ENCODE measurements at places on chromosomes 3 and 15. TPM values are rescaled to one million over a fixed set of nuclear protein-coding genes. Genes with fewer than 3 reads are reported as not detected.

The ST3GAL6 gene
- total RNA-seq: 3.0 TPM

The CCDC71 gene
- total RNA-seq: 13.8 TPM

The CLSTN2 gene
- total RNA-seq: 0.82 TPM

The TMIE gene
- not detected for total RNA-seq

The RHOV gene
- under 0.01 TPM for total RNA-seq

The BHLHE40 gene
- 8.7 TPM for total RNA-seq

The MEX3B gene
- 2.6 TPM for total RNA-seq

The RAP2B gene
- 38.8 TPM for total RNA-seq

The CELSR3 gene
- 0.45 TPM for total RNA-seq

The SERPINI2 gene
- total RNA-seq: not detected

The EHHADH gene
- total RNA-seq: 3.2 TPM

The GHRL gene
- total RNA-seq: not detected

The PLA2G4D gene
- not detected for total RNA-seq

The SLC9A9 gene
- total RNA-seq: 26.1 TPM

The SCN5A gene
- total RNA-seq: 0.08 TPM

The NMNAT3 gene
- total RNA-seq: 0.23 TPM

The CPNE9 gene
- total RNA-seq: not detected

The SI gene
- not detected for total RNA-seq

The SLC6A1 gene
- total RNA-seq: under 0.01 TPM

The CCDC39 gene
- total RNA-seq: not detected

The TAGLN3 gene
- total RNA-seq: 0.38 TPM

The RBPMS2 gene
- total RNA-seq: not detected

The MAPK6 gene
- 24.8 TPM for total RNA-seq

The ADAMTSL3 gene
- 0.75 TPM for total RNA-seq

The TMEM207 gene
- not detected for total RNA-seq

The DHFR2 gene
- 4.2 TPM for total RNA-seq

The OR5K2 gene
- total RNA-seq: not detected

The AP3S2 gene
- 41.8 TPM for total RNA-seq

The CCDC13 gene
- total RNA-seq: 0.23 TPM

The GOLGA6L4 gene
- total RNA-seq: 0.83 TPM

The CSPG4 gene
- 13.8 TPM for total RNA-seq

The PRR20G gene
- total RNA-seq: not detected

The COLQ gene
- total RNA-seq: 0.35 TPM

The CGNL1 gene
- total RNA-seq: 0.59 TPM

The LYZL4 gene
- 0.23 TPM for total RNA-seq

The STRC gene
- total RNA-seq: under 0.01 TPM

The HHATL gene
- not detected for total RNA-seq

The THRB gene
- 7.5 TPM for total RNA-seq

The FRMD5 gene
- 15.4 TPM for total RNA-seq

The KIF7 gene
- 10.7 TPM for total RNA-seq

The LMLN gene
- 4.0 TPM for total RNA-seq

The MST1R gene
- total RNA-seq: 0.35 TPM

The GMPS gene
- 27.8 TPM for total RNA-seq

The IL16 gene
- total RNA-seq: under 0.01 TPM

The C3orf20 gene
- under 0.01 TPM for total RNA-seq

The MAPKAPK3 gene
- 27.1 TPM for total RNA-seq

The COL6A5 gene
- 0.12 TPM for total RNA-seq

The STAB1 gene
- 0.15 TPM for total RNA-seq

The IMPG2 gene
- total RNA-seq: 0.23 TPM

The GABRR3 gene
- total RNA-seq: not detected

The MCF2L2 gene
- total RNA-seq: 0.15 TPM

The IFRD2 gene
- total RNA-seq: 57.7 TPM

The ZKSCAN7 gene
- 4.6 TPM for total RNA-seq

The TMEM108 gene
- total RNA-seq: 0.12 TPM

The CYP8B1 gene
- not detected for total RNA-seq

The ZNF860 gene
- total RNA-seq: 0.38 TPM

The TGM5 gene
- total RNA-seq: not detected

The LRRC49 gene
- total RNA-seq: 10.9 TPM

The CDHR4 gene
- total RNA-seq: 1.3 TPM
